Mammary epithelial cell (primary cell): ENCODE measurements at places on chromosomes 11 and 22.
A peak's percentile ranks its signal among the peaks of the same experiment; 100 is the strongest.

DNA sequence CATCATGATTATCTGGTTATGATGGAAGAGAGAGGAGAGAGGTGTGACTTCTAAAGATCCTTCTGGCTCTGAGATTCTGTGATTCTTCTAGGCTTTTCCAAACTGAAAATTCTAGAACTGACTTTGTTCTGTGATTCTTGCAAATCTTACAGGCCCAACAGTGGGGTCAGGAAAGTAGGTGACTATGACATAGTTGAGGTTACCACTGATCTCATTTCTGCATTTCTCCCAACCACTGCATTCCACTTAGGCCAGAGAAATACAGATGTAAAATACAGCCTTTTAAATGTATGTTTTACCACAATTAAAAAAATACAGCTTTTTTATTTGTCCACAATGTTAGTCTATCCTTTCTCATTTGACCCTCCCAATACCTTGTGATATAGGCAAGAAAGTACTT is 83.7 kb downstream of the STIM1 start:
- DNase-seq, result peak; percentile 54

DNA sequence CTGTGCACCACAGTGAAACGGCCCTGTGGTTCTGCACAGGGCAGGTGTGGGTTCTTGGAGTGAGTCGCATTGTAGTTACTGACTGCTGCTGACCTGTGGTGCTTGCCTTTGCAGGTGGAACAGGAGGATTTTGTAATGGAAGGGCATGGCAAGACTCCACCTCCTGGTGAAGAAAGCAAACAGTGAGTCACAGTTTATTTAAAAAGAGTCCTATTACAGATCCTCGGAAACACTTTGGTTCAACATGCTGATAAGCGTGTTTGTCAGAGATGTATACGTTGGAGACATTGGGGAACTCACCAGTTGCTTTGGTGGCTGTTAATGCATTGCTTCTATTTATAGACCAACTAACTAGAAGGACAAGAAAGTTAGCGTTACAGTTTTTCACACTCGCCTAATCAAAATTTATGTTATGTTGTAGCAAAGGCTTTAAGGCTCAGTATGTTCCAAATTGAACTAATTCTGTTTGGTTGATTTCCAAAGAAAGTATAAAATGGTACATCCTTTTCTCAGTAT is 21.7 kb upstream of the TNRC6B start:
- DNase-seq, result peak; percentile 82

DNA sequence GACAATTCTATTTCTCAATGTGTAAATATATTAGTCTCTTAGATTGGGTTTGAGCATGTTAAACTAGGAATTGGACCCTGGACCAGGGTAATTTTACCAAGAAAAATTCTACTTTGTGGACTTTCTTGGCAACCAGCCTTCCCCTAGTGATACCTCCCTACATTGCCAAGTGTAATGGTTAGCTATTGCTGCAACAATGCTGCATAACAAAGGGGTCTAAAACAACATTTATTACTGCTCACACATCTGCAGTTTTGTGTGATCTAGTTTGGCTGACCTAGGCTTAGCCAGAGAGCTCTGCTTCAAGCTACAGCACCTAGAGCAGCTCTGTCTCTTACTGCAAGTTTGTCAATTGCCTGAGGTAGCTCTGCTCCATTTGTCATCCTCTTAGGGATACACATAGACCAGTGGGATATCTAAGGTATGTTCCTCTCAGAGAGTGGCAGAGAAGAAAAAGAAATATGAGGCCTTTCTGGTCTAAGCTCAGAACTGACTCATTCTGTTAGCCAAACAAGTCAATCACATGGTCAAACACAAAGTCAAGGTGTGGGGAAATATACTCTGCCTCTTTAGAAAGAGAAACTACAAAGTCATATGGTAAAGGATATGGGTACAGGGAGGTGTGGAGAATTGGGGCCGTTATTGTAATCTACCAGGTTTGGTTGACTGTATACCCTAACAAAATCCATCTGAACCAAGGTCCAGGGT is 2.0 kb upstream of the LAYN start:
- peak; percentile 72 for DNase-seq

DNA sequence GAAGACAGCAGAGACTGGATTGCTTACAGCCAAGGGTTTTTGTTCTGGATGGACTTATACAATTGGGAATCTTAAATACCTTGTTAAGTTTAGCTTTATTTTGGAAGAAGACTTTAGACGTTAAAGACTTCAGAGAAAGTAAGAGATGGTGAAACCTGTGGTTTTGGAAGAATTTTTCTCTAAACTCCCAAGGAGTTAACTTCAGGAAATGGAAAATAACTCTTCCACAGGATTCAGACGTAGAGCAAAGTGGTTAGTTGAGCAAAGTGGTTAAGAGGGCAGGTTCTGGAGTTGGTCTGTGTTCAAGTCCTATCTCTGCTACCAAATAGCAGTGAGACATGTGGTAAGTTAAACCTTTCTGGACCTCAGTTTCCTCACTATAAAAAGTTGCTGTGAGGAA is 12.8 kb downstream of the PITPNB start:
- DNase-seq, result no peak

DNA sequence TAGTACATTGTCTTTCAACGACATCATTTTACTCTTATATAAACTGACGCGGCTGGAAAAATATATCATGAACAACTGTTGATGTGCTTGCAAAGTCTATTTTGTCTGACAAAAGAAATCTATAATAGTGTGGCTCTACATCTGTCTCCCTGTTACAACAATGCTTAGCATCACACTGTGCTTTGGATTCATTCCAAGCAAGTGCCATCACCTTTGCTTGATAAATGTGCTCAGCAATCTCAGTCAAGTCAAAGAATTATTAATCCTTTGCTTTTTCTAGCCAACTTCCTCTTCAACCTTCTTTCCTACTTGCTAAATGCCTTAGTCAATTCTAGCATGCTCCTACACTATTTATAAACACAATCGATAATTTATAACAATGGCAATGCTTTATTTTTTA is 140.5 kb downstream of the FCHSD2 start:
- DNase-seq, result no peak

- DNase-seq, result peak; percentile 35
Measured at GRCh38 chr22:40922484-40923303, 28.5 kb upstream of the RBX1 start.

DNA sequence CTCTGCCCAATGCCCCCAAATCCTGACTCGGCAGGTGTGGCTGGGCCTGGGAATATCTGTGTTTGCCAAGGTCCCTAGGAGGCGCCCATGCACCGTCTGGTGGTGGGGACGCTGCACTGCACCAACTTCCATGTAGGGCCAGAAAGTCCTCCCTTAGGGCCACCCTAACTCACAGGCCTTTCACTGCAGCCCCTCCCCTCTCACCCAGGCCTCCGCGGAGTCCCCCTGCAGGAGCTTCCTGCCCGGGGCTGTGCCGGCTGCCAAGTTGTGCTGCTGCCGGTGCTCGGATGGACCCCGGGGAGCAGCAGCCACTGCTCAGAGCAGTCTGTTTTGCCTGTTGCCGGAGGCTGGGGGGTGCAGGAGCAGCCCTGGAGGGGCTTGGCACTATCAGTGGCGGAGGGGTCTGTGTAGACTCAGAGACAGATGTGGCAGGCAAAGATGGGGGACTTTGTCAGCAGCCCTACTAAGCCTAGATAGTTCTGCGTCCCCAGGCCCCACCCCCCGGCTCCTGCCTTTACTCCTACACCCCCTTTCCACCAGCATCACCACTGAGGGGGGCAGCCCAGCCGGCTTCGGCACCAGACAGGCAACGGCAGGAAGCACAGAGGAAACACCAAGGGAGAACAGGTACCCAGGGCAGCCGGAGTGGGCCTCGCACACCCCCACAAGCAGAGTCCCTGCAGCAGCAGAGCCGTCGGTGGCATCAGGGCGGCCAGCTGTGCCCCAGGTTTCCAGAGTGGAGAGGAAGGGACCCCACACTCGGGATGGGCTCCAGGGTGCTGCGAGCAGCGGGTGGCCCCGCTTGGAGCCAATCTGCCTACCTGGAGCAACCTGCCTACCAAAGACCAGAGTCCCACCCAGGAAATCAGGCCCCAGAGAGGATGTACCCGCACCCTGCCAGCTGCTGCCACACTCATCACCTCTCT is 124.3 kb downstream of the TRIM29 start:
- peak; percentile 40 for DNase-seq

DNA sequence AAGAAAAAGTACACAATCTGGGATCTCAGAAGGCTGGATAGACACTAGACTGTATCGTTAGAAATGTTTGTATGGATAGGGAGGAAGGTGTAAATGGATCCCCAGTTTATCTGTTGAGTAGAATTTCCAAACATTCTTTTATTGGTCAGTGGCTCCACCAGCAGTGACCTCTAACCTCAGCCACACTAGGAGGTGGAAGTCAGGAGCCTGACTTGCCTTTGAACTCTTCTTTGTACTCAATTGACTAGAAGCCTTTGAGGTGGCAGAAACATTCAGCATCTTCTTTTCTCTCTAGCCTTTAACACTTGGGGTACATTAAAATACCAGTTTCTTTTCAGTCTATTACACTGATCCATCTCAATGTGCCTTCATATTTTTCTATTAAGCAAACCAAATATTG is 39.1 kb downstream of the EXT2 start:
- DNase-seq, result no peak

DNA sequence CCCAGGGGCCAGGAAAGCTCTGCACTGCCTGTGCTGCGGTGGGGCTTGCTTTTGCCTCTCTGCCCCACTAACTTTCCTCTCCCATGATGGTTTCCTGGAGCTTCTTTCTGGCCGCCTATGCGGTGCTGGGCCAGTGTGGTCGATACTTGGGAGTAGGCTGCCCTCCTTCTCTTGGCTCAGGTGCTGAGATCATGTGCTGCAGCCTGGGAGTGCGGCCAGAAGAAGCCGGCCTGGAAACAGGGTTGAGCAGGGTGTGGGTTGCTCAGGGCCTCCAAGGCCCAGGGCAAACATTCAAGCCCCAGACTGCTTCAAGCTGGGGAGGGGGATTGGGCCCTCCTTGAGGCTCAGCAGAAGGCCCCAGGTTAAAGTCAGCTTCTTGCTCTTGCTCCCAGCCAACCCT is 125.0 kb downstream of the NTM start:
- DNase-seq, result no peak

DNA sequence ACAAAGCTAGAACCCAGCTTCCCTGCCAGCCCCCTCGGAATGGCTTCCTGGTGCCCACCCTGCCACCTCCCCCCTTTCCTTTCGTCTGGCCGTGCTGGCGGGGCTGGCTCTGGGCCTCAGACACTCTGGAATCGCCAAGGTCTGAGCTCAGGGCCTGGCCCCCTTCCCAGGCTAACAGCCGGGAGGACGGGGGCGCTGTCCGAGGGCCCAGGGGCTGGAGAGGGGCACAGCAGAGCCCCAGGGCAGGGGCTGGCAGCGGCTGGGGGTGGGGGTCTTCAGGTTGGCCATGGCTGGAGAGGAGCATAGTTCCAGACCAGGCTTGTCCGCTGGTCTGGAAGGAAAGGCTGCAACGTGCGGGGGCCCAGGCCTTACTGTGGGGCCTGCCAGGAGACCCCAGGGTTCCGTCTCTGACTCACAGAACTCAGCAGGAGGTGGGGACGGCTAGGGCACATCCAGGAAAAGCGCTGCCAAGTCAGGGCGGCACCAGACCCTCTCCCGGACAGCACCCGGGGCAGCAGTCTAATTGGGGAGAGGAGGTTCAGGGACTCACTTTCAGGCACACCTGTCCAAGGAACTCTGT is 861 bp upstream of the LTBP3 start:
- DNase-seq, result no peak

DNA sequence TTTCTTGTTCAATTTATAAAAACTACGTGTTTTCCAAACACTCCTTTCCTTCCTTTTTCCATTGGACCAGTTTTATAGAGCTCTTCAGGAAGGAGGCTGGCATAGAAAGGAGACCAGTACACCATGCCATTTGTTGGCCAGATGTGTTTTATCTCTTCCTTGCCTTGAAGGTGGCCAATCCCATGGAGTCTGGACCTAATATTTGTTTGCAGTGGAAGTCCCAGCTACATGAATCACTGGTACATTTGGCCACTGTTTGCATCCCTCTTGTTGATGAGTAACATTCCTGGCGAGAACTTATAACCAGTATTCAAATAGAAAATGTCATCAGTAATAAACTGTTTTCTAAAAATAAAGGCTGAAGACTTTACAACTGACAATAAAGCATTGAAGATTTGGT is 110.2 kb downstream of the ANO3 start:
- DNase-seq, result no peak

DNA sequence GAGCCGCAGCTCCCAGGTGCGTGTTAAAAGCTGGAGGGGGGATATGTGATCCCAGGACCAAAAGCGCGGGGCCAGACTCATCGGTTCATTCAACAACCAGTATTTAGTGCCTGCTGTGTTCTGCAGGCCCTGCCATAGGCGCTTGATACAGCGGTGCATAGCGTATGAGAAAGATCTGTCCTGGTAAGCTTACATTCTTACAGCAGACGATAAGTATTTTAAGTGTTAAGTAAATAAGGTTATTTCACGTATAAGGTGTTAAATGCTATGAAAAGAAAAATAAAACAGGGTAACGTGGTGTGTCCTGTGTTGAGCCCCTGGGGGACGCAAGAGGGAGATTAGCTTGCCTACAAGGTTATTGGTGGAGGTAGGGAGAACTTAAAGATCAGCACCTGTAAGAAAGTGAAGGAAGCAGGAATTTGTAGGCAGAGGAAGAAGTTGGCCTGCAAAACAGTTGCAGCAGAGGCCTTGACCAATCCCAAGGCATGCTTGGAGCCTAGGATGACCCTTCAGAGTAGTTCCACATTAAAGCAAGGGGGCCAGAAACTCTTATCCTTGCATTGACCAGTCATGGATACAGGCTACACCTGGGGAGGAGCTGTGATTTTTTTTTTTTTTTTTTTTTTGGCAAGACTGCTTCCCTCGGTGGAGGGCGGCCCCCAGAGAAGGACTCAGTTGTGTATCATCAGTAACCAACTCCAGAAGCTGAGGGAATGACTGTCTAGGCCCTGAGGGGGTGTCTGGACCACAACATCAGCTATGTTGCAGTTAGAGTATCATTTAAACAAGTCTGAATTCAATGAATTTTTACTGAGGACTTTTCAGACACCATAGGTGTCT is 487 bp upstream of the LIPT2 start:
- peak; percentile 94 for DNase-seq

- DNase-seq, result no peak
Measured at GRCh38 chr11:120063686-120064340, 74.1 kb downstream of the TRIM29 start.

DNA sequence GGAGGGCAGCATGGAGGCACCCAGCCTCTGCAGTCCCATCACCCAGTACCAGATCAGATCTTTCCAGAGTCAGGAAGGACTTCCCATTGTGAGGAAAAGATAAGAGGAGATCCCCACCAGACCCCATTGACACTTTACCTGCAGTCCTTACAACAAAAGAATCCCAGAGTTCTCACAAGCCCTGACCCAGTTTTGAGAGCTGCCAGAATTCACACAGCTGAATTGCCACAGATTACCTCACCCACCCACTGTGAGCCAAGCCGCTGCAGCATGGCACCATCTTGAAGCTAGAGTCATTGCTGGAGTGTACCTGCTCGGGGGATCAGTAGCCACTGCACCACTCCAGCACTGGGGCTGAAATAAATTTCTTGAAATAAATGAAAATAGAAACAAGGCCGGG is 91.8 kb upstream of the UBASH3B start:
- DNase-seq, result no peak

DNA sequence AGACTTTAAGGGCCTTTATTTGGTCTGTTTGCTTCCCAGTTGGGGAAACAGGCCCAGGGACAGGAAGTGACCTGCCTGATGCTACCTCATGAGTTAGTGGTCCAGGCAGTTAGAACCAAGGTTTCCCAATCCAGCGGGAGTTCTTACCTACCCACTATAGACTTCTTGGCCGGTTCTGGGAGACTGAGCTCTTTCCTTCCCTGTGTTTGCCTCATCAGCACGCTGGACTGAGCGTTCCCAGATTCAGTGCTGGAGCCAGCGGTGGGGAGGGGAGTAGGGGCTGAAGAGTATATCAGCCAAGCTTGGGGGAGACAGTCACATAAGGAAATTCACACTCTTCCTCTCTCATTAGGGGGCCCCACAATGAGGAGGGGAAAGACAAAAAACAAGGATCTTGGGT is 27.1 kb downstream of the TIMP3 start:
- no peak for DNase-seq

GRCh38 chr11:84128840-84129239 is 842.7 kb upstream of the CCDC90B start:
- no peak for DNase-seq
